Pericardium fibroblast (primary cell): ENCODE measurements at places on chromosomes 4 and X. TPM values are rescaled to one million over a fixed set of nuclear protein-coding genes. Genes with fewer than 3 reads are reported as not detected.

The SUPT20HL1 gene
- not detected in 2 replicates for total RNA-seq

The RBM47 gene
- 2.2 and 2.6 TPM in 2 replicates for total RNA-seq

The CTAG2 gene
- not detected in 2 replicates for total RNA-seq

The P2RY4 gene
- not detected in 2 replicates for total RNA-seq

The IL21 gene
- total RNA-seq, result not detected in 2 replicates

The GSPT2 gene
- total RNA-seq, result 4.5 and 5.1 TPM in 2 replicates

The CCDC149 gene
- total RNA-seq, result 3.5 and 12.1 TPM in 2 replicates

The TLL1 gene
- under 0.01 and 0.12 TPM in 2 replicates for total RNA-seq

The FLNA gene
- 918 and 2,171 TPM in 2 replicates for total RNA-seq

The NALF2 gene
- 0.09 TPM in 1 of 2 replicates, not detected in the other for total RNA-seq

The GAGE12F gene
- not detected in 2 replicates for total RNA-seq

The SLC49A3 gene
- 5.7 and 7.6 TPM in 2 replicates for total RNA-seq

The PFKFB1 gene
- total RNA-seq, result 0.23 and 0.43 TPM in 2 replicates

The IGSF1 gene
- not detected in 2 replicates for total RNA-seq

The APLN gene
- 9.0 and 19.0 TPM in 2 replicates for total RNA-seq

The GAGE12H gene
- not detected in 2 replicates for total RNA-seq

The LRIT3 gene
- not detected in 2 replicates for total RNA-seq

The ETDB gene
- not detected in 2 replicates for total RNA-seq

The PRRG1 gene
- 13.6 and 15.1 TPM in 2 replicates for total RNA-seq

The TAF7L gene
- total RNA-seq, result not detected in 2 replicates

The TMSB15C gene
- total RNA-seq, result 0.58 and 1.1 TPM in 2 replicates

The GPRIN3 gene
- 0.34 and 0.47 TPM in 2 replicates for total RNA-seq

The TCEAL7 gene
- total RNA-seq, result 10.0 and 28.6 TPM in 2 replicates

The TMEM144 gene
- 1.6 and 1.9 TPM in 2 replicates for total RNA-seq

The EVC gene
- total RNA-seq, result 26.9 and 29.2 TPM in 2 replicates

The NEUROG2 gene
- total RNA-seq, result not detected in 2 replicates

The SMIM10 gene
- total RNA-seq, result 7.2 and 7.9 TPM in 2 replicates

The GPR34 gene
- total RNA-seq, result not detected in 2 replicates

The HELT gene
- total RNA-seq, result not detected in 2 replicates

The LGI2 gene
- total RNA-seq, result 0.94 and 1.4 TPM in 2 replicates

The ADH6 gene
- total RNA-seq, result under 0.01 and 1.5 TPM in 2 replicates

The CPZ gene
- 24.6 and 38.3 TPM in 2 replicates for total RNA-seq

The AWAT2 gene
- not detected in 2 replicates for total RNA-seq

The CCDC160 gene
- total RNA-seq, result 0.17 TPM in 1 of 2 replicates, not detected in the other

The GPR143 gene
- 0.26 and 2.0 TPM in 2 replicates for total RNA-seq

The PARM1 gene
- total RNA-seq, result 0.77 and 7.7 TPM in 2 replicates

The TRIM75 gene
- not detected in 2 replicates for total RNA-seq

The PLP1 gene
- 2.5 and 5.8 TPM in 2 replicates for total RNA-seq

The ZFP42 gene
- 0.12 and 0.17 TPM in 2 replicates for total RNA-seq

The CSAG3 gene
- total RNA-seq, result not detected in 2 replicates

The FGF5 gene
- 0.12 and 1.9 TPM in 2 replicates for total RNA-seq

The MAGEC1 gene
- not detected in 2 replicates for total RNA-seq

The GAB1 gene
- total RNA-seq, result 16.5 and 20.2 TPM in 2 replicates

The RASGEF1B gene
- total RNA-seq, result 1.1 TPM in 1 of 2 replicates, not detected in the other

The UGT2B11 gene
- not detected in 2 replicates for total RNA-seq

The S100G gene
- total RNA-seq, result not detected in 2 replicates

The GIMD1 gene
- total RNA-seq, result not detected in 2 replicates

The PLK4 gene
- 1.9 and 3.9 TPM in 2 replicates for total RNA-seq

The ARMCX6 gene
- 24.2 and 24.9 TPM in 2 replicates for total RNA-seq

The FANCB gene
- total RNA-seq, result 0.58 and 0.68 TPM in 2 replicates

The DNAAF6 gene
- total RNA-seq, result not detected in 2 replicates

The TCEANC gene
- 1.8 and 2.3 TPM in 2 replicates for total RNA-seq

The MAD2L1 gene
- total RNA-seq, result 1.4 and 2.7 TPM in 2 replicates

The TRIM60 gene
- not detected in 2 replicates for total RNA-seq

The GPR101 gene
- not detected in 2 replicates for total RNA-seq

The ARMCX1 gene
- total RNA-seq, result 24.7 and 34.0 TPM in 2 replicates

The XG gene
- under 0.01 and 3.0 TPM in 2 replicates for total RNA-seq

The AREG gene
- 0.51 and 1.1 TPM in 2 replicates for total RNA-seq
